Motor neuron (in vitro differentiated cells): ENCODE measurements at places on chromosomes 13 and 19. TPM values are rescaled to one million over a fixed set of nuclear protein-coding genes. Genes with fewer than 3 reads are reported as not detected.

DNA sequence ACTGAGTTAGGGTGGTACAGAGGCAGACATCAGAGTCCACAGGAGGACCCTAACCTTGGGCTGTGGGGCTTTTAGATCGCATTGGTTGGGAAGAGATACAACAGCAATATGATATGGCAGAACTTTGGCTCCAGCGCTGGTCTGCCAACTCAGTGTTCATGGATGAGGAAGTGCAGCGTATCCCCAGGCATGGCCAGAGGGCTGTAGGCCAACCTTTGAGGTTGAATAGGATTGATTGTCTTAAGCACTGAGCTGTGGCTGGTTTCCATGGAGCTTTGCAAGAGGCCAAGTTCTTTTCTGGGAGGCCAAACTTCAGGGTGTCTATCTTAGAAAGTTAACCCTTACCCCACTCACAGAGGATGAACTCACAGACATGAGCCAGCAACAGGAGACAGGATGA, 144.1 kb upstream of the TMTC4 start:
- ATAC-seq = no peak

GRCh38 chr13:36345438-36346221, 564 bp downstream of the SPART start:
- ATAC-seq = peak; percentile 5

- ATAC-seq = no peak
Observed at GRCh38 chr19:1685046-1685445, 32.6 kb upstream of the TCF3 start.

- ATAC-seq = no peak
Observed at GRCh38 chr13:21218351-21219035, 42.0 kb downstream of the MRPL57 start.

DNA sequence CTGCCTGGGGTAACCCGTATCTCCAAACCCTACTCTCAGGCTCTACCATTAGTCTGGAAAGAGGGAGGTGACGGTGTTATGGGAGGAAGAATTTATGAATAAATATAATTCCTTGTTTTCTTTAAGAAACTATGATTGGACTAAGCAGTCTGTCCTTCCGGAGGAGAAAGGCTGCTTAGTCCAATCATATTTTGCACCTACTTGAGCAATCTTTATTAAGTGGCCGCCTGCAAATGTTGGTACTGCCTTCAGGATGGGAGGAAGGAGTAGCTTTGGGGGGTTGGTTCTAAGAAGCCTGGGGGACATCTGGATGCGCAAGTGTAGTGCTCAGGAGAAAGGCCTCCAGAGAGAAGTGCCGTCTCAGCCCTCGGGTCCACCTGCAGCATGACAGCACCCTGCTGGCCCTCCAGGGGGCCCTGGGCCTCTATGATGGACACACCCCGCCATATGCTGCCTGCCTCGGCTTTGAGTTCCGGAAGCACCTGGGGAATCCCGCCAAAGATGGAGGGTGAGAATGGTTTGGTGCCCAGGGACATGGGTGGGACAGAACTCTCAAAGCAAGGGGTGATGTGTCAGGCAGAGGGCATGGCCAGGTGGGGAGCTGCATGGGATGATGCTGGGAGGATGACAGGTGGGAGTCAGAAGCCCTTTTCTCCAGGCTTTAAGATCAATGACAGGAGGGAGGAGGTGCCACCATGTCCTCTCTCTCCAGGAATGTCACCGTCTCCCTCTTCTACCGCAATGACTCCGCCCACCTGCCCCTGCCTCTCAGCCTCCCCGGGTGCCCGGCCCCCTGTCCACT, 4.1 kb downstream of the ACP4 start:
- ATAC-seq = no peak

Gene SYNE4
- total RNA-seq = 0.41 and 0.93 TPM in 2 replicates

Gene LILRA5
- total RNA-seq = not detected in 2 replicates

Gene CD209
- 0.13 and 0.58 TPM in 2 replicates for total RNA-seq

Gene SLC5A5
- 0.05 and 0.10 TPM in 2 replicates for total RNA-seq

DNA sequence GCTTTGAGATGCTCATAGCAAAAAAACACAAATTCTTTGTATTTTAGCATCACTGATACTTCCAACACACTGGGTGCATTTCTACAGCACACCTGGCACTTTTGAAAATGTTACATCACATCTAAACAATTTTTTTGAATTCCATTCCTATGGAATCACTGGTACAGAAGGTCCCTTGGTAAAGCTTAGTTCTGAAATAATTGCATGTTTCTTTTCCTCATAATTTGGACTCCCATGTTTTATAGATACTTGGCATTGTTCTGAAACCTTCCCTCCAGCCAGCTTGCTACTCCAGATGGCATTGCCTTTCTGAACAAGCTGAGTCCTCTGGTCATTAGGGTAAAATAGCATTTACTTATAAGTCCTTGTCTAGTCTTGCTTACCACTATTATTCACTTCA, 481.3 kb upstream of the GPC6 start:
- ATAC-seq = no peak

- no peak for ATAC-seq
Observed at GRCh38 chr19:41456342-41456918, 13.5 kb downstream of the ERICH4 start.
